ENCODE measurements at places on chromosomes 5 and 9.

DNA sequence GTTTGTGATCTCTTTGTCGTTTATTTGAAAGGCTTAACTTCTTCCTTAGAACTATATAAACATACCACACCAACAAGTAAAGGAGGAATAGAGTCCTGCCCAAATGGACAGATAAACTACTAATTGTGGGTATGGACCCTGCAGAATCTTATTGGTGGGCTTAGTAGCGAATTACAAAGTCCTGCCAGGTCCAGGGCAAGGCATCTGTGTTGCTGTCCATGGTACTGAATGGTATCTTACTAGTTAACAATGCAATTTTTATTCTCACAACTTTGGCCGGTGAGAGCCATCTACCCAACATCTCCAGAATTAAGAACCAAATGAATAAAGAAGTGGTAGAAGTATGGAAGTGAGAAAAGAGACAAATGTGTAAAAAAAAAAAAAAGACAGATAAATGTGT lies 1782.4 kb upstream of the WWC1 start:
- DNase-seq: peak; percentile 5

DNA sequence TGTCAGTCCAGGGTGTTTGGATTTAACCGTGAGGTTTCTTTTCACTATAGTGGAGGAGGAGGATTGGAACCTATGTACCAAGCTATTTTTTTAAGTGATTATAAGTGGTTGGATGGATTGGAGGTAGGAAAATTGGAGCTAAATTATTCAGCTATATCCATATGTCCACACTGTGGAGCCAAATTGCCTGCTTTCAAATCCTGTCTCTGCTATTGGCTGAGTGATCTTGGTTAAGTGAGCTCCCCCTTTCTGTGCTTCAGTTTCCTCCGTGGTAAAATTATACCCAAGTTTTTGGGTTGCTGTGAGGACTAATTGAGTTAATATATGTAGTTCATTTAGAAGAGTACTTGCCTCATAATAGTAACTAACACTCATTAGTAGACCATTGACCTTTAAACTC lies 2.5 kb downstream of the CENPP start:
- DNase-seq: no peak

- no peak for DNase-seq
Observed at GRCh38 chr5:4156153-4156552, 560.5 kb downstream of the IRX1 start.

DNA sequence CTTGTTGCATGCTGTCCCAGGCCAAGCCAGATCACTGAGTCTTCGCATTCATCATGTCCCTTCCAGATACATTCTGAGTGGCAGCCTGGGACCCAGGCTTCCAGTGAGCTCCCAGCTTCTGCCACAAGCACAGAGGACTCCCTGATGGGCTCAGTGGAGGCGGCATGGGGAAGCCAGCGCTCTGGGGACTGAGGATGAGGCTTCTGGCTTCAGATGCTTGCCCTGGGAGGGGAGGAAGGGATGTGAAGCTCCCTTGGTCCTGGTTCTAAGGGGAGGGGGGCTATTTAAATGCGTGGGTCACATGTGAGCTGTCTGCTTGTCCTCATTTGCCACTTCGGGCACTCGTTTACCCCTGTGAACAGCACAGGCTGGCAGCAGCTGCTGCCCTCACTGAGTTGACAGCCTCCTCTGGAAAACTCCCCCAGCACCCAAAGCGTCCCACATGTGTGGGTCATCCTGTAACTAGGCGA lies 174.0 kb downstream of the NR3C1 start:
- DNase-seq: no peak

GRCh38 chr5:151595411-151595826 lies 4.3 kb upstream of the FAT2 start:
- no peak for DNase-seq

- no peak for DNase-seq
Observed at GRCh38 chr5:38548064-38548759, 8.2 kb downstream of the LIFR start.
